ENCODE measurements at places on chromosomes 13 and 19.

DNA sequence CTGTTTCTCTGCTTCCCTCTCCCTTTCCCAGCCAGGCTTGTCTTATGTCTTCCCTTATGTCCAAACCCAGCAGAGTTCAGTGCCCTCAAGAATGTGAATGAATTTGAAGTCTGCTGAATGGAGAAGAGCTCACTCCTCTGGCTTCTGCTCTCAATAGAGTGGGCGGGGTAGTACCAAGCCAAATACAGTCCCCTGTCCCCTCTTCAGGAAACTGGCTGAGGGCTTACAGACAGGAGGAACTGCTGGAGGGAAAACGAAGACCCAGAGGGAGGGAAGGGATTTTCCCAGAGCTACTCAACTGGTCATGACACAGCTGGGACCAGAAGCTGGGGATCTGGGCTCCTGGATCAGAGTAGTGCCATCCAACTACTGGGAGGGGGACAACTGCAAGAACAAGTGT lies 32.9 kb upstream of the POU2F2 start:
- DNase-seq, result no peak

- DNase-seq, result no peak
Observed at GRCh38 chr13:78060966-78061365, 142.3 kb upstream of the EDNRB start.

- DNase-seq, result peak; percentile 3
Observed at GRCh38 chr19:27794494-27795042, 1418.4 kb downstream of the UQCRFS1 start.

DNA sequence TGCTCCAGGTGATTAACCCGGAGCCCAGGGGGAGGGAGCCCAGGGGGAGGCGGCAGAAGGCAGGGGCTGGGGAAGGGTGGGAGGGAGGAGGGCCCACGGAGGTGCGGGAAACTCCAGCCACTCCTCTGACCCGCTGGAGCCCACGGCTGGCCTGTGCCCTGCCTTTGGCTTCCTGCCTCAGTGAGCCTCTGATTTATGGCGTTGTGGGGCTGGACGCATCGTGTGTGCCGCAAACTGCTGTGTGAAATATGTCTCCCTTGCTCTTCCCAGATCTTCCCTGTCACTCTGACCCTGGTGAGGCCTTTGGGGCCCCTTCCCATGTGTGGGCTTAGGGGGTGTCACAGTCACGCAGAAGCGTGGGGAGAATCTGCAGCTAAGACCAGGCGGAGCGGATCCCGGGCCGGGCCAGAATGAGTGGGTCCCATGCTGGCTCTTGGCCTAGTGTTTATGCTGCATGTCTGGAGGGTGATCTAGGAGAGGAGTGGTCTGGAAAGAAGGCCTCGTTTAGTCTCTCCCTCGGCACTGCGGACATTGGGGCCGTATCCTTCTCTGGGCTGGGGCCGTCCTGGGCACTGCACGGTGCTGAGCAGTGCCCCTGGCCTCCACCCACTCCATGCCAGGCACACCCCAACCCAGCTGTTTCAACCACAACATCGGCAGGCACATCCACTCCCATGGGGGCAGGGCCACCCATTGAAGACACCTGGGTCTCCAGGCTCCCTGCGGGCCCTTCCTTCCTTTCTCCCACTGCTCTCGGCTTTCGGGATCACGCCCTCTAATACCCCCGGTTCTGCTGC lies 123.0 kb downstream of the KDM4B start:
- no peak for DNase-seq

DNA sequence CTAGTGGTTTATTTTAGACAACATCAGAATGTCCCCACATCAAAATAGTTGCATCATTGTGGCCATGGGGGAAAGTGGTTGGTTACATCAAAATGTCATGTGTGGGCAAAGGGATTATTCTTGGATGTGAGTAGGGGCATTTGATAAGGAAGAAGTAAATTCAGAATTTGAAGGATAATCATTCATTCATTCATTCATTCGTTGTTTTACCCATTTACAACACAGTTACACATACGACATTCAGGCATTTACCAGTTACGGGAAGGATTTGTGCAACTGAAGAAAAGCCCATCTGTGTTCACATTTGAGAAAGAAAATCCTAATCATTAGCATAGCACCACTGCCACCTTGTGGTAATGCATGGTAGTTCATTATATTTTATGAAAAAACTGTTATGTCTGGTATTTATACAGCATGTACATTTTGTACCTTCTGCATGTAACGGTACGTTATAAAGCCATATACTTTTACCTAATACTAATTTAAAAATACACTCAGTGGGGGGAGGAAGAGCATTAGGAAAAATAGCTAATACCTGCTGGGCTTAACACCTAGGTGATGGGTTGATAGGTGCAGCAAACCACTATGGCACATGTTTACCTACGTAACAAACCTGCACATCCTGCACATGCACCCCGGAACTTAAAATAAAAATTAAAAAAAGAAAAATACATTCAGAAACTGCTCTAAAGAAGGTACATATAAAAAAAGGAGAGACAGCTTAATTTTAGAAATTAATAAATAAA lies 62.1 kb downstream of the DGKH start:
- no peak for DNase-seq

Data from CD4-positive, alpha-beta T cell (primary cell).